ENCODE measurements at places on chromosomes 16 and 17.

DNA sequence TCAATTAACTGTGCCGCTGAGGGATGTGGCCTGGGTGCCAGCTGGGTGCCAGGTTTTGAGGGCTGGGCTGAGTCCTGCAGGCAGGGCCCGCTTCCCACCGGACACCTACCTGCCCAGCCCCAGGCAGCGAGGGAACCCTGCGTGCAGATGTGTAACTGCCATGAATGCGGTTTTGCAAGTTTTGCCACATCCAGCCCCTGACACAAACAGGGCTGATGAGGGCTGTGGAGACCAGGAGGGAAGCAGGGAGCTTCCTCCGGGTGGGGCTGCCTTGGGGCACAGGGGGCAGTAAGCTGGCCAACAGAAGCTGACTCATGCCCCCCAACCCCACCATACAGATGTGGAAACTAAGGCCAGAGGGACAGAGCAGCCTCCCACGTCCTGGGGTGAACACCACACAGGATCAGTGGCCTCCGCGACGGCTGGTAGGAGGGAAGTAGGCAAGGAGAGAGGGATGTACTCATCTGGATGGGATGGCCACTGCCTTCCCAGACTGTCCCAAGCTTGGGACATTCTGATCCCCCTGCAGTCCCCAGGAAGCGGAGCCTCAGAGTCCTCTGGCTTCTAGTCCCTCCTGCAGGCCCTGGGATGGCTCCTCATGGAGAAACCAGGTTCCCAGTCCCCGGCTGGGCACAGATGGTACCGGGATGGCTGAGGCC, 1.6 kb downstream of the UBALD1 start:
- no peak for DNase-seq

- no peak for DNase-seq
Observed at GRCh38 chr16:12846592-12846991, 42.9 kb upstream of the CPPED1 start.

GRCh38 chr16:66604376-66605176, at the start of gene CMTM3:
TSS of gene CMTM3 (plus strand) at chr16:66604704. CDS start at chr16:66604806, 102 bp downstream.
- DNase-seq: peak; percentile 77

DNA sequence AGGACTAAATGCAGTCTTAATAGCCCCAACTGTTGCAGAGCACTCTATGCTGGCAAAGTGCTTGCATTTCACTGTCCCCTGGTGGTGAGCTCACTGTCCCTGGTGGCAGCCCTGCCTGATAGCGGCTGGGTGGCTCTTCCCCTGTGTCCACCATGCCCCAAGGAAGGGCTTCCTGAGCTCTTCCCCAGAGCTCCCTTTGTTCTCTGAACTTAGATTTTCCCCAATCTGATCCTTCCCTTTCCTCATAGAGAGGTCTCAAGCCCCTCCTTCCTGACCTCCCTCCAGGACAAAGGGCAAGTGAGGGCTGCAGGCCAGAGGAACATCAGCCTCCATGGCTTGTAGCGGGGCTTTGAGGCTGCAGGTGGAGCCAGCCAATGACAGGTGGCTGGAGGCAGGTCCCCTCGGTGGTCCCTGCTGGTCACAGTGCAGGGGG, 17.0 kb downstream of the BEAN1 start:
- no peak for DNase-seq

DNA sequence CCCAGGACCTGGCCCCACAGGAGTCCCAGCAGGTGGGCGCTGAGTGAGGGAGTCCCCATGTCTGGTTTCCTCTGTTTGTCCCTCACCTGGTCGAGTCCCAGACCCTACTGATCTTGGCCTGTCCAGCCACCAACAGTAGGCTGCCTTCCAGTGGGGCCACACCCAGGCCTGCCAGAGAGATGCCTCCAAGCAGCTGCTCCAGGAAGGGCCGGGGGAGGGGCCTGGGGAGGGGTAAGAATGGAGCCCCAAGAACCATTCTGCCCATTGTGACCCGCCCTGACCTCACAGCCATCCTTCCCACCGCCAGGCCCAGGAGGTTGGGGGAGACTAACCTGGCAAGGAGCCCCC, 736 bp downstream of the SPATA20 start:
- DNase-seq: no peak

GRCh38 chr17:49403514-49404289, 11.0 kb downstream of the PHB1 start:
- no peak for DNase-seq

- DNase-seq: no peak
Observed at GRCh38 chr16:7585705-7586104, 253.1 kb downstream of the RBFOX1 start.

- no peak for DNase-seq
Observed at GRCh38 chr17:3026856-3027751, 36.3 kb downstream of the OR1D5 start.

- no peak for DNase-seq
Observed at GRCh38 chr17:79412886-79413390, 197.9 kb downstream of the RBFOX3 start.

GRCh38 chr17:80930335-80931279, 61.0 kb upstream of the CHMP6 start:
- DNase-seq: no peak

DNA sequence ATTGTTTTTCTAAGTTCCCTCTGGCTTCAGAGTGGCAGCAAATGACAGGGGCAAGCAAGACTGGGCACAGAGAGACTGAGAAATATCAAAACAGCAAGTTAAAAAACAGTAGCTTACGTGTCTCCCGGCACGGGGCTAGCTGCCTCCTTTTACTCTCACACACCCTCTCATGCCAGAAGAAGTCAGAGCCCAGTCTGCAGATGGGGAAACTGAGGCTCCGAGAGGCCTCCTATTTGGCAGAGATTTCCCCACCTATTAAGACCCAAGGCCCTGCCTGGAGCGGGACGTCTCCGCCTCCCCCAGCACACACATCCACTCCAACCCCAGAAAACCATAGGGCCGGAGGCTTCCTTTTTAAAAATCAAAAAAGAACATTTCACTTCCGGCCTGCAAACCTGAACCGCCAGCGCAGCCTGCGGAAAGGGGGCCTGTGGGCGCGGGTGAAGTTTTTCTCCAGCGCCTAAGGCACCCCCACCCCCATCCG, 832 bp downstream of the CARHSP1 start:
- DNase-seq: peak; percentile 34

- DNase-seq: no peak
Observed at GRCh38 chr16:49427771-49428170, 54.2 kb downstream of the C16orf78 start.

GRCh38 chr17:77408284-77408683, 267.5 kb downstream of the SEC14L1 start:
- no peak for DNase-seq

DNA sequence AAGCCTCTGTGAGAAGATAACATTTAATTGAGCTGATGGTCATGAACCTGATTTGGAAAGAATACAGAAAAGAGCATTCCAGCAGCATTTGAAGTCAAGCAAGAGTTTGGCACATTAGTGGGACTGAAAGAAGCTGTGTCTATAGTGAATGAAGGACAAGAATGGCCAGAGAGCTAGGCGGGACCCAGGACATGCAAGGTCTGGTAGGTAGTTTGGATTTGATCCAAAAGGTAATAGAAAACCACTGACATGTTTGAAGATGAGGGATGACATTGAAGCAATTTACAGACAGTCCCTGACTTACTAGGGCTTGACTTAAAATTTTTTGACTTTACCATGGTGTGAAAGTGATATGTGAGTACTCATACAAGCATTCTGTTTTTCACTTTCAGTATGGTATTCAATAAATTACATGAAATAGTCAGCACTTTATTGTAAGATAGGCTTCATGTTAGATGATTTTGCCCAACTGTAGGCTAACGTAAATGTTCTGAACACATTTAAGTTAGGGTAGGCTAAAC, 7.6 kb downstream of the CYB5B start:
- no peak for DNase-seq

- no peak for DNase-seq
Observed at GRCh38 chr17:76674600-76674999, 31.0 kb upstream of the ST6GALNAC1 start.

DNA sequence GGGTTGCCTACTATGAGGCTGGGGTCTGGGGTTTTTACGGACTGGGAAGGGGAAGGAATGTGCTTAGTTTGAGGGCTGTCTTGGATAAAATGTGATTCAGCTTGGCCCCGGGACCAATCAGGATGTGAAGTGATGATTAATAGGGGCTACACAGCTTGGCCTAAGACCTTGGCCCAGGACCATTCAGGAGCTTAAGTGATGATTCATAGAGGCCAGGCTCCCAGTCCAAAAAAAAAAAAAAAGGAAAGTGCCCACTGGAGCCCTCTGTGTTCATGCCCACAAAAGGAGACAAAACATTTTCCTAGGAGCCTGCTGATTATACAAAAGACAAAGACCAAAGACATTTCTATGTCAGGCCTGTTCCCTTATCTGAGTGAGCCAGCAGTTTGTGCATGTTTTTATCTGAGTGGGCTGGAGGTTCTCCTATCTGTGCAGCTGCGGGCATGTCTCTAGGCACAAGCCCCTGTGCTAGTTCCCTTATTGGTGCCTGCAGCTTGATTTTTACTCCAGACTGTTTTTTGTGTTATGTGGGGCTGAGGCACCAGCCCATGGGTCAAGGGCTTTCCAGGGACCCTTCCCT, 898.2 kb upstream of the GOT2 start:
- DNase-seq: no peak

GRCh38 chr16:12082226-12082887, 105.8 kb downstream of the SNX29 start:
- DNase-seq: no peak

DNA sequence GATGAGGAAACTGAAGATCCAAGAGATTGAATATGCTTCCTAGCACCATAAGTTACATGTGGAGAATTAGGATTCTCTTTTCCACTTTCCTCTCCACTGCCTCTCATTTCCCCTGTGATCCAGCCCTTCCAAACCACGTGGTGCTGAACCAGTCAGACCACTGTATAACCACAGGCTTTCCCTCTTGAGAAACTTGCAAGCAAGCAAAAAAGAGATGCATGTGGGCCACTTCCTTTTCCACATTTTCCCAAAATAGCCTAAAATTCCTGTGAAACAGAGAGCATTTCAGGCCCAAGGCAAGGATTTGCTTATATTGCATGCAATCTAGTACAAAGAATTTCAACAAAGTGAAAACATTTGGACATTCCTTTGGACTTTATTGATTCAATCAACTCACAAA, 59.3 kb upstream of the KSR1 start:
- DNase-seq: no peak

DNA sequence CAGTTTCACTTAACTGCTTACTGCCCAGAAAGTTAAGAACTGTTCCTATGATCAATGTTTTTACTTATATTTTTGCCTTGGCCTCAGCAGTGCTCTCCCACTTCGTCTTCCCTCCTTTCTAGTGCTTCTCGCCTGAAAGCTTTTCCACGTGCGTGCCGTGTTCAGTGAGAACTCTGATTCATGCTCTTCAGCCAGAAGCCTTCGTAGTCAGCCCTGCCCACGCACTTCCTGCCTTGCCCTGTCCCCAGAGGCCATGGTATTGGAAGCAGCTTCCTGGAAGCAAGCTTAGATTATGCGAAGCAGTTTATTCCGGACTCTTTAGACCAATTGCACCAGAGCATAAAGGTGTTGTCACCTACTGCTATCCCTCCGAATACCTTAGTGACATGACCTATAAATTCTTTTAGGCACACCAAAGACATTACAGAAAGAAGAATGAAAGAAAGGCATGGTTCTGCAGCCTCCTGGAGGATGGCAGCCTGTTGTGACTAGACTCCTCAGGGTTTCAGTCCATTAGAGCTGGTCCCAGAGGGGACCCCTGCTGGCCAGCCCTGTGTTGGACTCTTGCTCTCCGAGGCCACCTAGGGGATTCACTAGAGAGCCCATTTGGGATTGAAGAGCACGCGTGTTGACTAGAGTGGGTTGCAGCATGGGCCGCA, 105.2 kb downstream of the RPTOR start:
- DNase-seq: peak; percentile 72

DNA sequence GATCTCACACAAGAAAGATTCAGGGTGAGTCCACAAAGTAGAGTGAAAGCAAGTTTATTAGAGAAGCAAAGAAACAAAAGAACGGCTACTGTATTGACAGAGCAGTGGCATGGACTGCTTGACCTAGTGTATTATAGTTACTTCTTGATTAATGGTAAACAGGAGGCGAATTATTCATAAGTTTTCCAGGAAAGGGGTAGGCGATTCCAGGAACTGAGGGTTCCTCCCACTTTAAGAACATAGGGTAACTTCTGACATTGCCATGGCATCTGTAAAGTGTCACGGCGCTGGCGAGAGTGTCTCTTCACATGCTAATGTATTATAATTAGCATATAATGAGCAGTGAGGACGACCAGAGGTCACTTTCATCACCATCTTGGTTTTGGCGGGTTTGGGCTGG, 93.2 kb downstream of the CACNG3 start:
- DNase-seq: no peak

- DNase-seq: no peak
Observed at GRCh38 chr17:7321466-7321865, 6.3 kb upstream of the GPS2 start.

Measured in stimulated activated CD4-positive, alpha-beta T cell treated with anti-CD3 and anti-CD28 coated beads, Interleukin-4, amount 100 ng/mL, for 4 hours (primary cell).